Right cardiac atrium (tissue), 5 donors: ENCODE measurements at places on chromosomes 7 and 10.
A peak's percentile ranks its signal among the peaks of the same experiment; 100 is the strongest.

GRCh38 chr10:121131426-121132265, 280.5 kb downstream of the WDR11 start:
- no peak for DNase-seq

DNA sequence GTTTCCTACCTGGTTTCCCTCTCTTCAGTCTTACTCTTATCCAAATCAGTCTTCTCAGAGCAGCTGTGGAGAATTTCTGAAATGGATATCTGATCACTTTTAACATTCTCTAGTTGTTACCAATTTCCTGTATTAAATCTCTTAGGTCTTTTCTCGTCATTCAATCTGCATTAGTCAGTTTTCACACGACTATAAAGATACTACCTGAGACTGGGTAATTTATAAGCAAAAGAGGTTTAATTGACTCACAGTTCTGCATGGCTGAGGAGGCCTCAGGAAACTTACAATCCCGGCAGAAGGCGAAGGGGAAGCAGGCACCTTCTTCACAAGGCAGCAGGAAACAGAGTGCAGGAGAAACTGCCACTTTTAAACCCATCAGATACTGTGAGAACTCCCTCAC, 444.8 kb downstream of the GATA3 start:
- DNase-seq = no peak

DNA sequence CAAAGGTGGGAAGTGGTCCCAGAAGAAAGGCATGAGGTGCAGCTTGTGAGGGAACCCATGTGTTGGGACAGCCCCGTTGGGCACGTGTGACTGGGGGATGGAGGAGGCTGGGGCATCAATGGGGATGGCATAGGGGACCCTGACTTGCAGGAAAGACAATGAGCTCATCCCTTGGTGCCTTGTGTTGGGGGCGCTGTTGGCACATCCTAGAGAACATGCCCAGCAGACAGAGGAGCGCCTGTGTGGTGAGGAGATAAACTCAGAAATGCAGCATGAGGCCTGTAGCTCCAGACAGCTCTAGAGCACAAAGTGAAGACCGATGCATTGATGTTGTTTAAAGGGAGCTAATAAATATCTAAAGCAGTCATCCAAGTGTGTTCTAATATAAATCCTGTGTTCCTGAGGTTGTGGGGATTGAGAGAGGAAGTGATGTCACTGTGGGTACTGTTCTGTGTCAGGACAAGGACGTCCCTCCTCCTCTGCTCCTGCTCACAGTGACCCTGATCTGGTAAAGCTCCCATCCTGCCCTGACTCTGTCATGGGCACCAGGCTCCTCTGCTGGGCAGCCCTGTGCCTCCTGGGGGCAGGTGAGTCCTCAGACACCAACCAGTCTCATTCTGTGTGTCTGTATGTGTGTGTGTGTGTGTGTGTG, 126.1 kb upstream of the PRSS58 start:
- no peak for DNase-seq

- DNase-seq = no peak
These were observed 119.5 kb downstream of the APBB1IP start for GRCh38 chr10:26557641-26558014.

GRCh38 chr7:16670021-16670420, 24.0 kb downstream of the BZW2 start:
- no peak for DNase-seq

DNA sequence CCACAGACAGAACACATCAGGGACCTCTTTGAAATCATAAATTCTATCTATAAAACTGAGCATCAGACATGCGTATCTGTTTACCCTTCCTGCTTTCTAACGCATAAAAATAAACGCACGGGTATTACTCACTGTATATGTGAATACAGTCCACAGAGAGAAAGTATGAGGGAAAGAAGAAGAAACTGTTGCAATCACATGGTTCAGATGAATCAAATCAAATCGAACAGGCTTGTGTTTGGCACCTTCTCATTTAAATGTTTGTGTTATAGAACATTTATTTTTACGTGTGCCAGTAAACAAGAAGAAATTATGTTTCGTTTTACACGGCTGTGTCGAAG, 322.0 kb downstream of the FRMD4A start:
- DNase-seq = no peak

- no peak for DNase-seq
These were observed 13.1 kb upstream of the MTPN start for GRCh38 chr7:135990258-135990657.

GRCh38 chr7:80790877-80791276, 128.0 kb downstream of the SEMA3C start:
- DNase-seq = no peak

DNA sequence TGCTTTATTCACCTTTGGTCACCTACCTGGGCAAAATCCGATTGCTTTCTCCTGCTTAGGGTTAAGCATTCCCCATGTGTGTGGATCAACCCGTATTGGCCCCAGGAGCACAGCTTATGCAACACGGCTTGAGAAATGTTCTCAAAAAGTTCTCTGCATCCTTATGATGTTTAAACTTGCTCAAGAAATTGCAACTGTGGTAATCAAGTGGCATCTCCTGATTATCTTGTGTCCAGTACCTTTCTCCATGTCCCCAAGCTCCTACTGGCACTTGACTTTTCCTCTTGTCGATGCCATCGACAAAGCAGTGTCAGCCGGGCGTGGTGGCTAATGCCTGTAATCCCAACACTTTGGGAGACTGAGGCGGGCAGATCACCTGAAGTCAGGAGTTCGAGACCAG, 4.7 kb upstream of the PKD2L1 start:
- no peak for DNase-seq

DNA sequence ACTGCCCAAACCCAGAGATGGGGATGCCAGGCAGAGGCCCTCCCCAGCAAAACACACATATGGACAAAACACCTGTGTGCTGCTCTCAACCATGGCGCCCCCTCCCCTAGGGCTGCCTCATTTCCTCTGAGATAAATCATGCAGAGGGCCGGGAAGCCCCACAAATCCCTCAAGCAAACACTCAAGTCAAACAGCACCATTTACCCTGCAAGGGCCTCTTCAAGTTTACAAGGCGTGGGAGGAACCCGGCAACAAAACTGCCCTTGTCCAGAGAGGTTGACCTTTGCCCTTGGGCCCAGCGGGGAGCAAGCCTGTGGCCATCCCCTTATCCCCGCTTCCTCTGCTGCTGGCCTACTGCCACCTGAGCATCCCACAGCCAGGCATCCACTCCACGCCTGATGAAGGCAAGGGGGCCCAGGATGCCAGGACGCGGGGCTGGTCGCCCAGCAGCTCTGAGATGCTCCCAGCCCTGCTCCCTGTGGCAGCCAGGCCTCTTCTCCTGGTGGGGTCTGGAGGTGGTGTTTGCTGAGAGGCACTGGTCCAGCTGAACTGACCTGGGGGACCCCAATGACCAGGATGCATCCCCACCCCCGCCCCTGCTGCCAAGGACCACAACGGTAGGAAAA, 77.4 kb downstream of the DLG5 start:
- DNase-seq = peak; percentile 57

GRCh38 chr10:44956226-44956625, 3.4 kb upstream of the RASSF4 start:
- DNase-seq = no peak

DNA sequence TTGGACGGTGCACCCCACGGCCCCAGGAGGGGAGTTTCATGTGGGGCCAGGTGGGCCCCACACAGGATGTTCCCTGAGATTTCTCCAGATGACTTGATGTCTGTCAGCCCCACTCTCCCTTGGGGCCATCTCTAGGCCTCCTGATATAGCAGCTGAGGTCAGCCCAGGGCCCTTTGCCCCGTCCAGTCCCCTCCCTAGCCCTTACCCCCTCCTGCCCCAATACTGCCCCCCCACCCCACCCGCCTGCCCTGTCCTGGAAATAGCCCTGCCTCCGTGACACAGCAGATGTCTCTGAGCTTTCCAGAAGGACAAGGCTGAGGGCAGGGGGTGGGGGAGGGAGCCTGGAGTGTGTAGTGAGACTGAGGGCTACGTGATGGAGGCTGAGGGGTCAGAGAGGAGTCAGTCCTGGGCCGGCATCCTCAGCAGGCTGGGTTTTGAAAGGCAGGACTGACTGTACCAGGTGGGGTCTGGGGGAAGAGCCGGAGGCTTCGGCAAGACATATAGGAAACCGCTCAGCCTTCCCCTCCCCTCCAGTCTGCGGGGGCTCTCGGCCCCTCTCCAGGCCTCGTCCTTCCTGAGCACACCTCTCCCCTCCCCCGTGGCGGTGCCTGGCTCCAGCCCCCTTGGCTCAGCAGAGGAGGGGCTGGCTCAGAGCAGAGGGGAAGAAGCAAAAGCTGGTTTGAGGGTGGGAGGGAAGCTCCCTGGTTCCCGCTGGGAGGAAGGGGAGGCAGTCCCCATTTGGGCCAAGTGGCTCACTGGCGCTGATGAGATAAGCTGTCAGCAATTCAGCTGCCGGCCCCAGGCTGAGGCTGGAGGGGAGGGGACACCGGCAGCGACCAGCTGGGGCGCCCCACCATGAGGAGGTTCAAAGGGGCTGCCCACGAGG, 2.0 kb downstream of the FLNC start:
- DNase-seq = peak; percentile 76

GRCh38 chr10:87771871-87772500, 46.0 kb downstream of the ATAD1 start:
- DNase-seq = no peak

DNA sequence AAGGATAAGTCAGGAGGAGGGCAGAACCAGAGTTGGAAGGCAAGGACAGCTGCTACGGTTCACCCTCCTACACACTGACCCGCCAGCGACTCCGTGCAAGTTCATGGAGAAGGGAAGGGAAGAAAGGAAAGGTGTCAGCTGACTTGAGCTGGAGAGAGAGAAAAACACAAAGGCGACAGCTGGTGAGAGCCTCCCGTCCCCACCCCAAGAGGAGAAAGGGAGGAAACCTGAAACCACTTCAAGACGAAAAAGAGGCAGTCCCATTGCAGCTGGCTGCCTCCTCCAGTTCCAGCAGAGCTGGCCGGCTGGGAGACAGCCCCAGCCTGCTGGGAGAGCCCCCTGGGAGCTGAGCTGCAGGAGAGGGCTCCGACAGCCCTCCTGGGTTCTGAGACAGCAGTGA, 75.2 kb downstream of the PARD3 start:
- peak; percentile 77 for DNase-seq

GRCh38 chr10:20877986-20878983, 18.8 kb downstream of the NEBL start:
- no peak for DNase-seq
